Retina (tissue), 1 donor: ENCODE measurements at places on chromosomes 16 and 17.

GRCh38 chr17:67534941-67535340, 157.9 kb downstream of the PITPNC1 start:
- DNase-seq, result no peak

DNA sequence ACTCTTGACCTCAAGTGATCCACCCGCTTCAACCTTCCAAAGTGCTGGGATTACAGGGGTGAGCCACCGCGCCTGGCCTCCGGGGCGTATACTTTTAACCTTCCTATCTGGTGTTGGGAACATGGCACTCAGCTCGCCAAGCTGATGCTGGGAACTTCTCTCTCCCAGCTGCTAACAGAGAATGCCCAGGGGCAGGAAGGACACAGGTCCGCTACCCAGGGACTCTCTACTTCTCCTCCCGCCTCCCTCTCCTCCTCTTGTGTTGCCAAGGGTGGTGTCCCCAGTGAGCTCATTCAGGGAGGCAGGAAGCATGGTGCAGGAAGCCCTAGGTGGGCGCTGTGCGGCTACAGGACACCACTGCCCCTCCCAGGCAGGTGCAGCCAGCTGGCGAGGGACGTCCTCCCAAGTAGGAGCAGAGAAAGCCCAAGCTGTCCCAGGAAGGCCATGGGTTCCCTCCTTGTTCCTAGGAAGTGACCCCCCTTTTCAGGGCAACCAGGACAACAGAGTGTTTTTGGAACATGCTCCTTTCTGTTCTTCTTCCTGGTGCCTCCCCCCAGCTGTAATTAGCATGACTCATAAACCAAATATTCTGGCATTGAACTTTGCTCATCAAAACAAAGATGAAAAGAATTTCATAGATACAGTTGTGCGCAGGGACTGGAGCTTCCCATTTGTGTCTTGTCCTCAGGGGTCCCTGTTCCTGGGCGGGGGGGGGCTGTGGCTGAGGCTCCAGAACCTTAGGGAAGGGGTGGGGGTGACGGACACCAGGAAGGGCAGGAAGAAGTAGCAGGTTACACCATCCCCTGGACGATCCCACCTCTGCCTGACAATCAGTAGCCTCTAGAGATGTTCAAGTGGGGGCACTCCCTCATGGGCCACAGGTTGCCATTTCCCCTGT, 2.7 kb downstream of the C1QTNF1 start:
- DNase-seq, result no peak

- DNase-seq, result no peak
These were observed 71.9 kb downstream of the ABR start for GRCh38 chr17:1107777-1108477.

- DNase-seq, result peak; percentile 43
These were observed 1.7 kb downstream of the METRNL start for GRCh38 chr17:83080858-83081683.

GRCh38 chr16:65219786-65220185, 97.9 kb upstream of the CDH11 start:
- DNase-seq, result no peak

- no peak for DNase-seq
These were observed 399.8 kb upstream of the SALL1 start for GRCh38 chr16:51550800-51551347.

DNA sequence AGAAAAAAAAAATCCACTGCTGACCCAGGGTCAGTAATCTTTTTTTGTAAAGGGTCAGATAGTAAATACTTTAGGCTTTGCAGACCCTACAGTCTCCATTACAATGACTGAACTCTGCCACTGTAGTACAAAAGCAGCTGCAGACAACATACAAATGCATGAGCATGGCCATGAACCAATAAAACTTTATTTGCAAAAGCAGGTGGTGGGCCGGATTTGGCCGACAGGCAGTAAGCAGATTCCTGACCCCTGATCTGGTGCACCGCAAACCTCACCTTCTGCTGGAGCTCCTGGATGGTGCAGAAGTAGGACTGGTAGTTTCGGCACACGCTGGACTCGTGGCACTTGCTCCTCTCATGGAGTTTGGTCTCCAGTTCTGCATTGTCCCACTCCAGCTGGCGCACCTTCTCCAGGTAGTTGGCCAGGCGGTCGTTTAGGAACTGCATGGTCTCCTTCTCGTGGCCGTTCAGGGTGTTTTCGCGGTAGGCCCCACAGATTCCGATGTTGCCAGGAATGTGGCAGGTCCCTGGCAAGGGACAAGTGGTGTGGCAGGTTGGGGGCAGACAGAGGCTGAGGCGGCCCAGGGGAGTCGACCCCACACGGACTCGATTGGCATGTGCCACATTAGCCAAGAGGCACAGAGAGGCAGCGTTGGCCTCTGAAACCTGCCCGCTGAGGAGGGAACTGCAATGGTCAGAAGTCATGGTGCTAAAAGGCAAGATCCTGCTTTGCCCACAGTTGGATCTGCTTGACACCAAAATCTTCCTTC, 13.1 kb downstream of the KRT37 start:
- no peak for DNase-seq

- DNase-seq, result no peak
These were observed 131.0 kb downstream of the CCDC144A start for GRCh38 chr17:16820979-16821543.

GRCh38 chr17:31491376-31492131, 100.1 kb downstream of the RAB11FIP4 start:
- no peak for DNase-seq

DNA sequence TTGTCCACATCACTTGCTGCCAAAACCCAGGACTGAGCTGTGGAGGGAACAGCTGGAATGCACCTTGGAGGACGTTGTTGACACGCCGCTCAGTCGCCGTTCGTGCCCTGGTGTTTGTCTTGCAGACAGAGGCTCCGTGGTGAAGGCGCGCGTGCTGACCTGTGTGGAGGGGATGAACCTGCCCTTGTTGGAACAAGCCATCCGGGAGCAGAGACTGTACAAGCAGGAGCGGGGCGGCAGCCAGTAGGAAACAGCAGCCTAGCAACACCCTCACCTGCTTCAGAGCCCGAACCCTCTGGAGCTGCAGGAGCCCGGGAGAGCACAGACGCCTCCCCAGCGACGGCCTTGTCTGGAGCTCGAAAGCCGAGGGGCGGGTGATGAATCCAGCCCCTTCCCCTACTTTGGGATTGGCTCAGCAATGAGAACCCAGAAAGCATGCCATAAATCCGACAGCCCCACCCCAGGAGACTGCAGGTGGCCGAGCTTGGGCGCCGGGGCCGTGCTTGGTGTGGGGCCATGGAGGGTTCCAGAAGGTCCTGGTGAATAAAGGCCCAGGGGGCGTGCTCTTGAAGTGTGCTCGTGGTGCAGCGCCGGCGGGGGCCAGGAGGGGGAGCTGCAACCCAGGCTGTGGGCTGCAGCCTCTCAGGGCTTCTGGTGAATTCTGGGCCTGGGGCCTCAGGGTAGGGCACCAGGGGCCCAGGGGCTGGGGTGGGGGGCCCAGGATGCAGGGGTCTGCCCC, 470 bp upstream of the CDK3 start:
- DNase-seq, result peak; percentile 63

- DNase-seq, result no peak
These were observed 67.0 kb downstream of the KLHDC4 start for GRCh38 chr16:87698676-87699199.

- DNase-seq, result no peak
These were observed 73.5 kb downstream of the FOXL1 start for GRCh38 chr16:86651823-86652222.

GRCh38 chr17:79087428-79088143, 13.0 kb downstream of the ENGASE start:
- peak; percentile 91 for DNase-seq

GRCh38 chr17:68035131-68035522, 408 bp upstream of the KPNA2 start:
- DNase-seq, result no peak

DNA sequence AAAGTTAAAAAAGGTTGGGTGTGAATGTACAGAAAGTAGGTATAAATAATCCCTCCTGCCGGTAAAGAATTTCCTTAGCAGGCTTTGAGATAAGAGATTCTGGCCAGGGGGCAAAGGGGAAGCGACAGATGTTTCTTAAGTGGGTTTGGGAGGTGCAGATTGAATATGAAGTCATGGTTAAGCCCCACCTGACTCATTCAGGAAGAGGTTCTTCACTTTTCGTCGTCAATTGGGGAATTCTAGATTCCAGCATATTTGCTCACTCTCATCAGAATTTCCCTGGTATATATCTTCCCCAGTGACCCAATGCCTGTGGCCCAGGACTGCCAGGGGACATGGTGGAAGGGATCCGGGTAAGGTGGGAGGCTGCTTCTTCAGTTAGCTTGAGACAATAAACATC, 127.8 kb downstream of the CPPED1 start:
- DNase-seq, result no peak

GRCh38 chr16:67993207-67994039, 5.9 kb downstream of the DPEP2 start:
- peak; percentile 94 for DNase-seq

GRCh38 chr17:2971851-2972250, 91.6 kb downstream of the OR1D5 start:
- no peak for DNase-seq

GRCh38 chr17:11363565-11364117, 122.6 kb downstream of the SHISA6 start:
- DNase-seq, result no peak

GRCh38 chr16:14436401-14436955, 193.6 kb downstream of the PARN start:
- no peak for DNase-seq

DNA sequence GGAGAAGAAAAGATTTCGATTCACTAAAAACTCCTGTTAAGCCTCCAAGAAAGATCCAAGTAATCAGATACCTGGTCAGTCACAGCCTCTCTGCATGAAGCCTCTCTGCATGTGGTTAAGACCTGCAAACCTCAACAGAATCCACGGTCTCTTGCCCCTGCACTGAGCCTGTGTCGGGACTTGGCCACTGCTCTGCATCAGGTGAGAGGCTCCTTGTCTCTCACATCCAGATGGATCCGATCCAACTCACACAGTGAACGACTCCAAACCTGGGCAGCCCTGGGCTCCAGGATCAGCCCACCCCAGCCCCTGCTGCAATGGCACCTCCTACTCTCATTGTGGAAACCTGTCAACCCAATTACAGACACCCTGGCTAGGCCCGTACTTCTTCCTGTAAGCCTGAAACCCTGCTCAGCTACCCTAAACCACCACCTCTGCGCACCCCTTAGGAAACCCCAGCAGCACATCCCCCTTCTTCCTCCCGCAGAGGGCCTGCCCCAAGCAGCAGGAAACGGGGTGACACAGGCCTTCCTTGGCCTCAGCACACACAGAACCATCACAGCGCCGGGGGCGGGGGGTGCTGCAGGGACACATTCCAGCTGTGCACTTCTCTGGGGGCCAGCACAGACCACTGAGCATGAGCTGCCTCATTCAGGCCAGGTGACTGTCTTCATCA, 129.5 kb downstream of the ANKRD11 start:
- DNase-seq, result no peak

DNA sequence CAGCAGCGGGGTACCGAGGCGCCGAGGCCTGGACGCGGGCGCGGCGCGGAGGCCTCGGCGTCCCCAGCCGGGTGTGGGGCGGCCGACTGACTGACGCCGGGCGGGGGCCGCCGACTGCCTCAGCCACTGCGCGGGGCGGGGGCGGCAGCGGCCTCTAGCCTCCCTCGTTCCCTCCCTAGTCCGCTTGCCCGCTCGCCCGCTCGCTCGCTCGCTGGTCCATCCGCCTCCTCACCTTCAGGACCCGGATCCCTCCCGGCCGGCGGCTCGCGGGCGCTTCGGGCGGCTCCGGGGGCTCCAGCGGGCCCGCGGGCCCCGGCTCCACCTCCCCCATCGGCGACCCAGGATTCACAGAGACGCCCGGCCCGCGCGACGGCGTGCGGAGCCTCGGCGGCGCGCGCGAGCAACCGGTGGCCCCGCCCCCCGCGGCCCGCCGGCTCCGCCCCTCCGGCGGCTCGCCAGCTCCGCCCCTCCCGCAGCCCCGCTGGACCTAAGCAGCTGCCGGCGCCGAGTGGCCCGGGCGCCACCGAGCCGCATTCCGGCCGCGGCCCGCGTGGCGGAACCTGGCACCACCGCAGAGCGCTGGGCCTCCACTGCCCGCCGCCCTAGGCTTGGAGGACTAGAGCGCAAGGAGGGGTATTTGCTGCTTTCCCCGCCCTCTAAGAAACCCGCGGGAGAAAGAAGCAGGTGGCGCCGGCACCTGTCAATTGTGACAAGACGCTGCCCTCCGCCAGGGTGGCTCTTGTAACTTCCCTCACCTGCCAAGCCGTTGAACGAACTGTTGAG, 773 bp downstream of the PHLPP2 start:
- DNase-seq, result peak; percentile 81

DNA sequence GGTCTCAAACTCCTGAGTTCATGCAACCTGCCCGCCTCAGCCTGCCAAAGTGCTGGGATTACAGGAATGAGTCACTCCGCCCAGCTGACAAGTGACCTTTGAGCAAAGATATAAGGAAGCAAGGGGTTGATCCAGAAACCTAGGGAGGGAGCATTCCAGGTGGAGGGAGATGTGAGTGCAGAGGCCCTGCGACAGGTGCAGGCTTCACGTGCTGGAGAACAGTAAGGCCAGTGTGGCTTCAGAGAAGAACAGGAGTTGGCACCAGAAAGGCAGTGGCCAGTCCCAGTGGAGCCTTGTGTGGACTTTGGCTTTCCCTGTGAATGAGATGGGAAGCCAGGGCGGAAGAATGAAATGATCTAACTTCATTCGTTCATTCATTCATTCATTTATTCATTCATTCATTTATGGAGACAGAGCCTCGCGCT, 73.6 kb upstream of the HAS3 start:
- no peak for DNase-seq

DNA sequence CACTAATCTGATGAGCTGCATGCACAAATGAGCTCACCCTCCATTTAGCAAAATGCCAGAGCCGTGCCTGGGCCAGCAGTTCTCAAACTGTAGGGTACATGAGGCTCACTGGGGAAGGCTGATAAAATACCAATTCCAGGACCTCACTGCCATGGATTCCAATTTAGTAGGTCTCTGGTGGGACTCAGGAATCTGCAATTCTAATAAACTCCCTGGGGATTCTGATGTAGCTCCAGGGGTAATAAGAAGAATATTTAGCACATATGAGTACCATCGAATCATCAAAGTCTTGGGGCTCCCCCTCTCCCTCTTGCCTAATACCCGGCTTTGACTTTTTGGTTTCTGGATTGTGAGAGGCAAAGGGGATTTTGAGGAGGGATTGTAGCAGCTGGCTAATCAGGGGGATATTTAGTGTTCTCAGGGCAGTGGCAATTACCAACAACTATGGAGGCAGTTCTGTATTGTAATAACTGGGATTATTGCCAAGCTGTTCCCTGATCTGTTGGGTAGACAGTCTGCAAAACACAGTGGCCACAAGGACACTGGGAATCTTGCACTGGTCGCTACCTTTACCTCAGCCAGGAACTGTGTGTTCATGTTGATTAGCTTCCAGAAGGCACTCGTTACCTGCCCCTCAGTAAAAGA, 140.4 kb downstream of the SHISA9 start:
- no peak for DNase-seq

DNA sequence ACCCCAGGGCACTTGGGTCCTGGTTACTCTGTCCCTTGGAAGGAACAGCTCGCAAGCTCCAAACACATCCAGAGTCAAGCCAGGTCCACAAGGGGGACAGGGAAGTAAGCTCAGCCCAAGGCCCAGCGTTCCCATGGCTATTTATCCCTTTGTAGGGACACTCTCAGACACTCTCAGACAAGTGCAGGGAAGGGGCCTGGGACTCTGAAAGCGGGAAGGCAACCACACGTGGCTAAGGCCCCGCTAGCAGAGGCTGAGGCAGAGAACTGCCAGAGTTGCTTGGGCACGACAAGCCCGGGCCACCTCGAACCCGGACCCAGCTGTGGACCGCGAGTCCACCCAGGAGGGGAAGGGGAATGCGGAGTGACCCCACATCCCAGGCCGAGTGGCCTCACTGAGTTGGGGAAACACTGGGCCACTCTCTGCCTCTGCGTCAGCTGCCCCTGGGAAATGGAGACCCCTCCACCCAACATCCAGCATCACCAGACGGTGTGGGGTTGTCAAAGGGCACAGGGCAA, 10.2 kb downstream of the NPTX1 start:
- no peak for DNase-seq

GRCh38 chr17:35765756-35766488, 5.2 kb downstream of the C17orf50 start:
- DNase-seq, result peak; percentile 57
